ENCODE measurements at places on chromosomes 7 and 10.

DNA sequence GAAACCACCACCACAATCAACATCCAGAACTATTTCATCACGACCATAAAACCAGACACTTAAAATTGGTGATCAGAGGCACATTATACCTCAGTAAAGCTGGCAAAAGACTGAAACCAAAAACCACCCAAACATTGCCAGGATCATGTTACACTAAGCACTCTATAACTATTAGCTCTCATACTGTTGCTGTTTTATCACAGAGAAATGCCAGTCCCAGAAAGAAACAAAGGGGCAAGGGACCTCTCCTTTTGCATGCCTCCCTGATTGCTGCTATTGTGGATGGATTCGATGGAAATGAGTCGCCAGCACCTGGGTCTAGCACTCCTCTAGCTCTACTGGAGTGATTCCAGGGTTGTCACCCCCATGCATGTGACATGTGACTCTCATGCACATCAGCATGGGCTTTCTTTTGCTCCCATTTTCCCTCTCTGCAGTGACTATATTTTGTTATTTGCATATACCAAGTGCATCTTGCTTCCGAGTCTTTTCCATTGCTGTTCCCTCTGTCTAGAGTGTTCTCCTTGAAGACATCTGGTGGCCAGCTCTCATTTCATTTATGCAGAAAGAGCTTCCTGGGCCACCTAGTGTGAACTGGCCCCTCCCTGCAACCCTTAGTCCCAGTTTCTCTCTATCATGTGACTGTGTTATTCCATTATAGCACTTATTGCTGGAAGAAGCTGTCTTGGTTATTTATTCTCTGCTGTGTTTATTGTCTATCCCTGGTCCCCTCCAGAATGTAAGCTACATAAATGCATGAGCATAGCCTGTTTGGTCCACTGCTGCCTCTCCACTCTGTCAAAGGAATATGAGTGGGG, 300.6 kb downstream of the PLXNA4 start:
- DNase-seq: no peak

GRCh38 chr7:22627136-22627535, 99.9 kb upstream of the IL6 start:
- DNase-seq: no peak

GRCh38 chr10:97277551-97277950, 14.9 kb downstream of the ARHGAP19 start:
- no peak for DNase-seq

DNA sequence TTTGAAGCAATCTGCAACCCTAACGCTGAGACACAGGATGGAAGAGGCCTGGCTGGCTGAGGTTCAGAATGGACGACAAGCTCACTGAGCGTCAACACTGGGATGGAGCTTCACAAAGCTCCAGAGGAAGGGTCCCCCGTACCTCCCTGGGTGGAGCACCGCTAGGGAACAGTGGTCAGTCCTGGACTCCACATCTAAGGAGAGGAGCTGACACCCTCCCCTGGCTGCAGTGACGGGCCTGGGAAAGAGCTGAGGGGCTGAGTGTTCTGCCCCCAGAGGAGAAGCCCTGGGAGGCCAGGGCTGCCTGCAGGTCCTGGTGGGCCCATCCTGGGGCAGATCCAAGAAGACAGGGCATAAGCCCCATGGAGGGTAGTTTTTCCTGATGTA, 146.2 kb downstream of the ARHGAP22 start:
- DNase-seq: no peak

DNA sequence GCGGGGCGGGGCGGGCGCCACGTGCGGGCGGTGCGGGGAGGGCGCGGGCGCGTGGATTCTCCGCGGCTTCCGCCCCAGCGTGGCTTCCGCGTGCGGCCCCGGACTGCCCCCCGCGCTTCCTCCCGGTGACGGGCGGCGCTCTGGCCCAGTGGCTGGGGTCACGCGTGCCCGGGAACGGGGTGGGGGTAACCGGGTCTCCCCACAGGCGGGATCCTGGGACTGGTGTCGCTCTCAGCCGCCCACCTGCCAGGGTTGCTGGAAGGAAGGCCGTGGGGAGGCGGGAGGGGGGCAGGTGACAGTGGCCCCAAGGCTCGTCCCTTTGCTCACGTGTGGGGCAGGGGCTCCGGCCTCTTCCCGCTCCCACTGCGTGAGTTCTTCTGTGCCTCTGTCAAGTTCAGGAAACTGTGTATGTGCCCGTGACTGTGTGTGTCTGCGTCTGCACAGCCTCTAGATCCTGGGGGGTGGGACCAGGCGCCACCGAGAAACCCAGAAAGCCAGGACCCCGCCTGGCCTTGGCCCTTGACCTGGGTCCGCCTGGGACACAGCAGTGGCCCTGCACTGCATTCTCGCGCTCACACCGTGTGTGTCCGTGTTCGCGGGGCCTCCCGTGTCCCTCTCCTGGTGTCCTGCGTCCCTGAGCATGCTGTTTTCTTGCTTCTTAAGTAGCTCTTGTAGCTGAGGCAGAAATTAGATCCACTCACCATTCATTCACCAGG, 919 bp downstream of the MAFK start:
- no peak for DNase-seq

GRCh38 chr10:69847458-69847857, 45.8 kb downstream of the COL13A1 start:
- DNase-seq: no peak

GRCh38 chr7:108311446-108312168, 144.6 kb downstream of the NRCAM start:
- DNase-seq: no peak

DNA sequence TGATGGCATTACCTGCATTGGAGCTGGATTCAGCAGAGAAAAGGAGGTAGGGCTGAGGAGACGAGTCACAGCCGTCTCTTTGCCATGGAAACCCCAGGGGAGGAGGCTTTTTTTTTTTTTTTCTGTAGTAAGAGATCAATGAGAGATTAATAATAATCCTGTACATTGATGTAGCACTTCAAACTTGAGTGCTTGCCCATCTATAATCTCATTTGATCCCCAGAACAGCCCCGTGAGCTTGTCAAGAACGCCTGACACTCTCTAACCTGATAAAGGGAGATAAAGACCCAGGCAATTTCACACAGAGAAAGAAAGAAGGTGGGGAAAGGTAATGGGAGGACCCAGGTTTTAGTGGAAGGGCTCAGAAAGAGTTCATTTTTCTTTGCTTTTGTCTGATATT, 195.2 kb upstream of the FOXK1 start:
- no peak for DNase-seq

- no peak for DNase-seq
Measured at GRCh38 chr7:69640925-69641594, 42.8 kb downstream of the AUTS2 start.

- no peak for DNase-seq
Measured at GRCh38 chr10:60172363-60172990, 217.2 kb downstream of the ANK3 start.

GRCh38 chr10:113922787-113923570, 68.5 kb downstream of the NHLRC2 start:
- no peak for DNase-seq

GRCh38 chr7:128268233-128268632, 27.2 kb downstream of the LEP start:
- no peak for DNase-seq

GRCh38 chr10:70255329-70256299, 22.4 kb upstream of the PPA1 start:
- DNase-seq: no peak

DNA sequence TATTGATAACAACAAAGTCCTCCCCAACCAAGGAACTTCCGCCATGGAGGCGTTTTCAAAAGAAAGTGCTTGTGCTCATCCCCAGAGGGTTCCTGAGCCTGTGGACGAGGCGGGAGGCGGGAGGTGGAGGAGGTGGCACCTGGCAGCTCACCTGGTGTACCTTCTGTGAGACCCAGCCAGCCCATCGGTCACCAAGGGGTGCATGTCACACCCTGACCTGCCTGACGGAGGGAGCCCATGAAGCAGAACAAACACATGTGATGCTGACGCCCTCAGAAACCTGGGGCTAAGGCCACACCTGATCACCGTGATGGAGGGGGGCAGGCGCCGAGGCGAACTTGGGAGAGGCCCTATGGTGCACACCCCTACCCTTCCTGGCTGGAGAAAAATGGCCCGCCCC, 458.8 kb downstream of the DNAJB6 start:
- DNase-seq: no peak

DNA sequence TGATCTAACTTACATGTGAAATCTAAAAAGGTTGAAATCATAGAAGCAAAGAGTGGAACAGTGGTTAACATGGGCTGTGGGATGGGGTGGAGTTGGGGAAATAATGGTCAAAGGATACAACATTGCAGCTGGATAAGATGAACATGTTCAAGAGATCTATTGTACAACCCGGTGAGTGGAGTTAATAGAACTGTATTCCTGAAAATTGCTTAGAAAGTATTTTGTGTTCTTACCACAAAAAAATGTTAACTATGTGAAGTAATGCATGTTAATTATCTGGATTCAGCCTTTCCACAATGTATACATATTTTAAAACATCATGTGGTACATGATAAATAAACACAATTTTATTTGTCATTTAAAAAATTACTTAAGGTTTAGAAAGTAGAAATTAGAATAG, 271.0 kb upstream of the LRRTM3 start:
- no peak for DNase-seq

DNA sequence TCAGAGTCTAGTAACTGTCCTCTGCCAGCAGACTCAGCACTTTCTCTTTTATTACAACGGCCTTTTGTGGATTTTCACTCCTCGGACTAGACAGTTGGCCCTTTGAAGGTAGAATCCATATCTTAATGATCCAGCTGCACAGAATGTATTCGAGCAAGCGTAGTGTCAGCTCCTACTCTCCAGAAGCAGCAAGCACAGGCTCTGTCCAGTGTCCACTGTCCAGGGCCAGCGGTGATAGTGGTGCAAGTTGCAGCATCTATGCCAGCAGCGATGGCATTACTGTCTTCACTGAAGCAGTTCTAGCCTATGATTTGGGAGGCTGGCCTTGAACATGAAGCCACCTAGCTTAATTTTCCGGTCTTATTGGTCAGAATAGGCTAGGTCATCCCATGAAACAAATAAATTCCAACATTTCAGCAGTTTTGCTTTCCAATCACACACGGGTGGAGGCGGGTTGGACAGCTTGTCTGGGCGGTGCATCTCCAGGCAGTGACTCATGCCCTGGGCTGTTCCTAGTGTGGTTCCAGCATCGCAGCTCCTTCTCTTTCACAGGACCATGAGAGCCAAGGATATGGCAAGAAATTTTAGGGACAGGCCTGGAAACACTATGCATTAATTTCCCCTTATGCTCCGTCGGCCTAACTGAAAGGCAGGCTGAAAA, 108.6 kb upstream of the KCNMA1 start:
- DNase-seq: no peak

DNA sequence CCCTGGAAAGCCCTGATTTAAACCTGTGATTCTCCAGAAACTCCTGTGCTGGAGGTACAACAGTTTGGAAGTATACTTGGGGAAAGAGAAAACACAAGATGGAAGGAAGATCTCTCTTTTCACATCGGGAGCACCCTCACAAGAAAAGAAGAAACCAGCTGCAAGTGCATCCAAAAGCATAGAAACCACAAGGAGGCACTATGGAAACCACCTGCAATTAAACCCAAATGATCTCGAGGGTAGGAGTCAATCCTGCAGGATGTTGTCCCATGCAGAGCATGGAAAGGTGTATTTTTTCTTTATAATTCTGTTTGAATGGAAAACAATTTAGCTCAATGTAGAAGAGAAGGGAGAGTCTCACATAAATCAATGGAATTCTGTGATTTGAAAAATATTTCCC, 210.5 kb downstream of the TWIST1 start:
- no peak for DNase-seq

GRCh38 chr10:113219446-113219845, 269.4 kb downstream of the TCF7L2 start:
- no peak for DNase-seq

DNA sequence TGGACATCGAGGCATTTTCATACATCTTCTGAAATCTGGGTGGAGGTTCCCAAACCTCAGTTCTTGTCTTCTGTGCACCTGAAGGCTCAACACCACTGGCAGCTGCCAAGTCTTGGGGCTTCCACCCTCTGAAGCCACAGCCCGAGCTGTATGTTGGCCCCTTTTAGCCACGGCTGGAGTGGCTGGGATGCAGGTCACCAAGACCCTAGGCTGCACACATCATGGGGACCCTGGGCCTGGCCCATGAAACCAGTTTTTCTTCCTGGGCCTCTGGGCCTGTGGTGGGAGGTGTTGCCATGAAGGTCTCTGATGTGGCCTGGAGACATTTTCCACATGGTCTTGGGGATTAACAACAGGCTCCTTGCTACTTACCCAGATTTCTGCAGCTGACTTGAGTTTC, 62.1 kb downstream of the INPP5A start:
- no peak for DNase-seq

DNA sequence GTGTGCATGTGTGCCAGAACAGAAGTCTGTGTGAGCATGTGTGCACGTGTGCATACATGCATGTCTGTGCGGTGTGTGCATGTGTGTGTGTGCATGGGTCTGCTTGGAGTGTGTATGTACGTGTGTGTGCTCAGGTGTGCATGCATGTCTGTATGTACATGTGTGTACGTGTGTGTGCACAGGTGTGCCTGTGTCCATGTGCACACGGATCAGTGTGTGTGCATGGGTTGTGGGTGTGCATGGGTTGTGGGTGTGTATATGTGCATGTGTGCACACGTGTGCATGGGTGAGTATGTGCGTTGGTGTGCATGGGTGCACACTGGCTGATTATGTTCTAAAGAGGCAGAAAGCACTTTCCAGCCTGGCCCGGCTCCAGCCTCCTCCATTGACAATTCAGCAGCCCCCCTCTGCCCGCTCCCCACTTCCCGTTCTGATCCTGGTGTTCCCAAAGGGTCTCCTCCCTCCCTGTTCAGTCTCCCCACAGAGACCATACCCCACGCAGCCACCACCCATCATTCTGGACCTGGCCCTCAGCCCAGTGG, 44.1 kb upstream of the PDGFA start:
- DNase-seq: no peak

DNA sequence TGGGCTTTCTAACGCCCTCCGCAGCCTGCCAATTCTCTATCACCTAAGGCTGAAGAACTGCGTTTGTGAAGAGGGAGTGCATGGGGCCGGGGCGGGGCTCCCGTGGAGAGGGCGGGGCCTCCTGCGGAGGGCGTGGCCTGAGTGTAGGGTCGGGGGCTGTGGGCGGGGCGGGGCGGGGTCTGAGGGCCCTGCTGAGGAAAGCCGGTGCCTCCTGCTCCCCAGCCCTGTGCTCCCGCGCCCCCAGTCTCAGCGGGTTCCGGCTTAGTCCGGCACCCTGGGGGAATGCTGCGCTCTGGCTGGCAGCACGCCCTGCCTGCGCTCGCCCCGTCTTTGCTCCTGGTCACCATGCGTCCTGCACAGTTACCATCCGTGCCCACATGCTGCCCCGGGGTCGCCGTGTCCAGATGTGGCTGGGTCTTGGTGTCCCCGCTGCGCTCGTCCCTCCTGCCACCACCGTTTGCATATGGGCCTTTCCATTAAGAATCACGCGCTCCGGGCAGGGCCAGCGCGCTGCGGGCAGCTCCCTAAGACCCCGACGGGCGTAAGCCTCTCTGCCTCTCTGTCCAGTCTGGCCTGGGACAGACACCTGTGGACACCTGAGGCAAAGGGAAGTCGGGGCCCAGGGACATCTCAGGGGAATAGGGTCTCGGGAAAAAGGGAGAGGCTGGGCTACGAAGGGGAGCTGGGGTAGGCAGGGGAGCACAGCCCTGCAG, 144.0 kb upstream of the RET start:
- DNase-seq: no peak

Data from right lung (tissue), 10 donors.